NCI-H1092 (cell line): ENCODE measurements at places on chromosomes 3 and 15.
A peak's percentile ranks its signal among the peaks of the same experiment; 100 is the strongest.

- DNase-seq: peak; percentile 44
Observed at GRCh38 chr3:170889630-170890029, 18.8 kb downstream of the EIF5A2 start.

- DNase-seq: no peak
Observed at GRCh38 chr3:8266730-8267131, 234.9 kb upstream of the LMCD1 start.

- no peak for DNase-seq
Observed at GRCh38 chr3:29283231-29284119, 2.6 kb downstream of the RBMS3 start.

DNA sequence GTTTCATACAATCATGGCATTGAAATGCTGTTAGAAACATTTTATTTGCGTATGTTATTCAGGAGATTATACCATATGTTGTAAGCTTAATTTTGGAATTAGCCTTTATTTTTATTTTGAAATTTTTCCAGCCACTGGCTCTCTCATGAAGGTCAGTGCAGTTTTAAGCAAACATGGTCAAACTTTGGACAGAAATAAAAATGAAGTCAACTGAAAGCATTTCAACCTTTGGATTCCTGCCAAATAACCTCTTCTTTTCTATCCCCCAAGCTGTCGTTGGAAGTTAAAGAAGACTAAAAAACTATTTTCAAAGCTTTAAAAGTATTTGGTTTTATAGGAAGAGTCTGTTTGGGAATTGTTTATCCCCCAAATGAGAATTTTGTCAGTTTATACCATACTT is 846.6 kb downstream of the MCTP2 start:
- no peak for DNase-seq

GRCh38 chr3:145089337-145089736 is 1071.6 kb downstream of the PLOD2 start:
- no peak for DNase-seq
